Panc1 (cell line): ENCODE measurements at places on chromosomes 12 and 14. TPM values are rescaled to one million over a fixed set of nuclear protein-coding genes. Genes with fewer than 3 reads are reported as not detected.

ALG10 gene
- total RNA-seq = 10.3 TPM

ITGB7 gene
- total RNA-seq = 0.98 TPM

ESPL1 gene
- 54.6 TPM for total RNA-seq

SYCP3 gene
- total RNA-seq = not detected

RPS6KL1 gene
- total RNA-seq = 14.9 TPM

OVCH1 gene
- not detected for total RNA-seq

TOMM20L gene
- total RNA-seq = not detected

MYO1H gene
- total RNA-seq = not detected

MORN3 gene
- 0.72 TPM for total RNA-seq

SRGAP1 gene
- 26.8 TPM for total RNA-seq

IL26 gene
- not detected for total RNA-seq

IGF1 gene
- not detected for total RNA-seq

TMEM63C gene
- 2.4 TPM for total RNA-seq

LBHD2 gene
- not detected for total RNA-seq

CAPS2 gene
- total RNA-seq = 11.8 TPM

ADGRD1 gene
- 0.21 TPM for total RNA-seq

DBX2 gene
- not detected for total RNA-seq

DLK1 gene
- total RNA-seq = 0.69 TPM

CD4 gene
- 0.23 TPM for total RNA-seq

KIF5A gene
- 3.0 TPM for total RNA-seq

SPX gene
- total RNA-seq = 0.13 TPM

NAV3 gene
- 2.5 TPM for total RNA-seq

CNOT2 gene
- 49.3 TPM for total RNA-seq

SRRM4 gene
- total RNA-seq = not detected

SERPINA12 gene
- total RNA-seq = not detected

ZFYVE1 gene
- 19.8 TPM for total RNA-seq

SLC6A15 gene
- 0.36 TPM for total RNA-seq

ZFHX2 gene
- total RNA-seq = 2.4 TPM

JKAMP gene
- 36.0 TPM for total RNA-seq

TRPV4 gene
- 0.44 TPM for total RNA-seq

REP15 gene
- 1.9 TPM for total RNA-seq

FAM186B gene
- total RNA-seq = 0.13 TPM

KCNJ8 gene
- not detected for total RNA-seq

GLT1D1 gene
- not detected for total RNA-seq

PRH2 gene
- total RNA-seq = not detected

ADCY4 gene
- 0.21 TPM for total RNA-seq

PIANP gene
- total RNA-seq = 0.13 TPM

COCH gene
- total RNA-seq = 1.3 TPM

LRIG3 gene
- 12.1 TPM for total RNA-seq

ARHGDIB gene
- 1.6 TPM for total RNA-seq

FLVCR2 gene
- 9.7 TPM for total RNA-seq

GPR132 gene
- total RNA-seq = 0.08 TPM

RHOJ gene
- 0.28 TPM for total RNA-seq

OASL gene
- total RNA-seq = 21.1 TPM

TBX5 gene
- total RNA-seq = not detected

RNASE4 gene
- 3.3 TPM for total RNA-seq

SIX6 gene
- total RNA-seq = not detected

NOS1 gene
- total RNA-seq = 0.03 TPM

C12orf54 gene
- not detected for total RNA-seq

SLC16A7 gene
- 0.33 TPM for total RNA-seq

GSC gene
- not detected for total RNA-seq
